ENCODE measurements at places on chromosomes 13 and 19.

GRCh38 chr13:99486996-99487395 lies 14.3 kb upstream of the TM9SF2 start:
- no peak for DNase-seq

- DNase-seq = no peak
These were observed 102.6 kb upstream of the TSHZ3 start for GRCh38 chr19:31451686-31452330.

GRCh38 chr19:36489920-36490415 lies 607 bp upstream of the ZNF566 start:
- DNase-seq = peak; percentile 75

DNA sequence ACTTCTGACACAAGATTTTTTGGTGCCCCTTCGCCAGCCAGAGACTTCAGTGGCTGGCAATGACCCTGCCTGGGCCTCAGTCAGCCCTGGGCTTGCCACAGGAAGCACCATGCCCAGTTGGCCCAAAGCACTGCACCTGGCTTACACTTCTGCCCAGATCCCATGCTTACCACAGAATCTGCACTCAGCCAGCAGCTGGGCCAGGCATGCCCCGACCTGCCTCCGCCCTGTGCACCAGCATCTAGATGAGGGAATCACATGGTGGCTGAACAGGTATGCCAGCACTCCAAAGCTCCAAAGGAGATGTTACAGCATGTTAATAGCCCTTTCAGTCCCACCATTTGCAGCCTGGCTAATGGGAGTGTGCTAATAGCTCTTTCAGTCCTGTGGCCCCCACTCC lies 690.9 kb downstream of the SLITRK6 start:
- no peak for DNase-seq

GRCh38 chr19:49829721-49830120 lies 11.6 kb downstream of the MED25 start:
- no peak for DNase-seq

DNA sequence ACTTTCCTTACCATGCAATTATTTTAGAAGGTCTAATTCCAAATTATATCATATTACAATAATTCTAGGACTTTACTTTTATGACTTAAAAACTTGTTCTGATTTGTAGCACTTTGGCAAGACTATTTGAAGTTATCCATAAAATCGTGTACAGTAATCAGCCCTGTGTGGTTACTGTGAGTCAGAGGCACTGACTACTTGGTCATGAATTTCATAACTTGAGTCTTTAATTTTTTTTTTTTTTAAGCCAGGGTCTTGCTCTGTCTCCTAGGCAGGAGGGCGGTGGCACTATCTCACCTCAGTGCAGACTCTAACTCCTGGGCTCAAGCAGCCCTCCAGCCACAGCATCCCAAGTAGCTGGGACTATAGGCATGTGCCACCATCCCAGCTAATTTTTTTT lies 1319.2 kb upstream of the SLC10A2 start:
- peak; percentile 35 for DNase-seq

GRCh38 chr13:25971047-25971446 lies 80.8 kb downstream of the SHISA2 start:
- DNase-seq = no peak

DNA sequence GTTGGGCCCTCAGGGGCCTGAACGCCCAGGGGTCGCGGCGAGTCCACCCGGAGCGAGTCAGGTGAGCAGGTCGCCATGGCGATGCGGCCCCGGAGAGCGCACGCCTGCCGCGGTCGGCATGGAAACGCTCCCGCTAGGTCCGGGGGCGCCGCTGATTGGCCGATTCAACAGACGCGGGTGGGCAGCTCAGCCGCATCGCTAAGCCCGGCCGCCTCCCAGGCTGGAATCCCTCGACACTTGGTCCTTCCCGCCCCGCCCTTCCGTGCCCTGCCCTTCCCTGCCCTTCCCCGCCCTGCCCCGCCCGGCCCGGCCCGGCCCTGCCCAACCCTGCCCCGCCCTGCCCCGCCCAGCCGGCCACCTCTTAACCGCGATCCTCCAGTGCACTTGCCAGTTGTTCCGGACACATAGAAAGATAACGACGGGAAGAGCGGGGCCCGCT lies at the start of gene CCNA1:
TSS of gene CCNA1 (plus strand) at position 390 of the 439 bp plus-strand sequence. CDS start 562 bp downstream, outside the sequence.
- no peak for DNase-seq

- no peak for DNase-seq
These were observed 31.3 kb downstream of the SERPINE3 start for GRCh38 chr13:51370811-51371210.

GRCh38 chr13:59279576-59279975 lies 884.2 kb downstream of the DIAPH3 start:
- no peak for DNase-seq

GRCh38 chr13:114099191-114099590 lies 33.2 kb downstream of the RASA3 start:
- DNase-seq = peak; percentile 55

- no peak for DNase-seq
These were observed 7.8 kb downstream of the HNRNPM start for GRCh38 chr19:8452446-8453123.

DNA sequence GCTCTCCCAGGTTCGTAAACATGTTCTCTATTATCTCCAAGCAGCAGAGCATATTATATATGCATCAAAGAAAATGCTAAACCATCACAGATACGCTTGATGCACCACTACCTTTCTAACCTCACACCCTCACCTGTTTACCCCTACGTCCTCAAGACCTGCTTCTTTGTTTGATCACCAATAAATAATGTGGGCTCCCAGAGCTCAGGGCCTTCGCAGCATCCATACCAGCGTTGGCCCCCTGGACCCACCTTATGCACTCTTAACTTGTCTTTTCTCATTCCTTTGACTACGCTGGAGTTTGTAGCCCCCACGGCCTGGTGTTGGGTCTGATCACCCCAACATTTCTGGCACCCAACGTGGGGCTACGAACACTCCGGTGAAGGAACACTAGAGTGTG lies 10.0 kb upstream of the ZNF443 start:
- DNase-seq = no peak

GRCh38 chr13:43574605-43575004 lies 212.2 kb downstream of the ENOX1 start:
- DNase-seq = no peak

DNA sequence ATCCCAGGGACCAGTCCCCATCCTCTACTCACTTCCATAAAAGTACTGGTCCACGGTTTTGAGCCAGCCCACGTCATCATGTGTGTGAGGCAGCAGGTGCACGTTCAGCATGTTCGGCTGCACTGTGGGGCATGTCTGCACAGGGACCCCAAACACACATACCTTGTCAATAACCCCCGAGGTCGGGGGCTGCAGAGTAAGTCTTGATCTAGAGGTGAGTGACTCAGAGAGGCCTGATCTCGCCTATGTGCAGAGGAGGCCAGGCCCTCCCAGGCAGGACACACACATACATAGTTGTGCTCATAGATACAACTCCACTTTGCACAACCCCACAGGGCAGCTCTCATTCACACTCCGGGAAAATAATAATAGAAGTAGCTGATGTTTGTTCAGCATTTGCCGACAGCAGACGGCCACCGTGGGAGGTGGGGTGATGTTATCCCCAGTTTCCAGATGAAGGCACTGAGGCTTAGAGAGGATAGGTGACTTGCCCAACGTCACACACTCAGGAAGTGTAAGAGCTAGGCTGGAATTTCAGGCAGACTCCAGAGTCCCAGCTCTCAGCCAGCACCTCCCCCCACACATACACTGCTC lies 774 bp downstream of the MAN2B1 start:
- DNase-seq = no peak

GRCh38 chr19:38194061-38194701 lies 29.8 kb downstream of the DPF1 start:
- DNase-seq = peak; percentile 2

DNA sequence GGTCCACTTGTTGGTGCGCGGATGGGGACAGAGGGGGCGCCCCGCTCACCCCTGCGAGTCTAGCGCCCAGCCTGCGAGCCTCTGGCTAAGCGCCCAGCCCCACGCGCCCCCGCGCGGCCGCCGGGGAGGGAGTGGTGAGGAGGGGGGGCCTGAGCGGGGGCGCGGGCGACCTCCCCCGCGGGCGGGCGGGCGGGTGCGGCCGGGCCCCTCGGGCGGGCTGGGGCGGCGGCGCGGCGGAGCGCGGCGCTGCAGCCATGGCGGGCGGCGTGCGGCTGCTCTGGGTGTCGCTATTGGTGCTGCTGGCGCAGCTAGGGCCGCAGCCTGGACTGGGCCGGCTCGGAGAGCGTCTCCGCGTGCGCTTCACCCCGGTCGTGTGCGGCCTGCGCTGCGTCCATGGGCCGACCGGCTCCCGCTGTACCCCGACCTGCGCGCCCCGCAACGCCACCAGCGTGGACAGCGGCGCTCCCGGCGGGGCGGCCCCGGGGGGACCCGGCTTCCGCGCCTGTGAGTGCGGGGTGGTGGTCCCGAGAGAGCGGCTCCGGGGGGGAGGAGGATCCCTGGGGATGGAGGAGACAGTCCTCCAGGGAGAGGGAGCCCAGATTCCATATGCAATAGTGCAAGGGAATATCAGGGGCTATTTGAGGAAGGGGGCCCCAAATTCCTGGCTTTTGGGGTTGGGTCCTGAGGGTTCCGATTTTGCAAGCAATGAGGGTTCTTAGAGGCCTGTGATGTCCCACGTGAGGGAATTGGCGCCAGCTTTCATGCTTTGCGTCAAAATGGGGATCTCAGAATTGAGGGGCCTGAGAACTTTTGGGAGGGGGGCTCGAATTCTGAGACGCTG lies at the start of gene LTBP4:
TSS of gene LTBP4 (plus strand) at position 236 of the 841 bp plus-strand sequence. CDS start at position 255, 19 bp downstream.
- no peak for DNase-seq

DNA sequence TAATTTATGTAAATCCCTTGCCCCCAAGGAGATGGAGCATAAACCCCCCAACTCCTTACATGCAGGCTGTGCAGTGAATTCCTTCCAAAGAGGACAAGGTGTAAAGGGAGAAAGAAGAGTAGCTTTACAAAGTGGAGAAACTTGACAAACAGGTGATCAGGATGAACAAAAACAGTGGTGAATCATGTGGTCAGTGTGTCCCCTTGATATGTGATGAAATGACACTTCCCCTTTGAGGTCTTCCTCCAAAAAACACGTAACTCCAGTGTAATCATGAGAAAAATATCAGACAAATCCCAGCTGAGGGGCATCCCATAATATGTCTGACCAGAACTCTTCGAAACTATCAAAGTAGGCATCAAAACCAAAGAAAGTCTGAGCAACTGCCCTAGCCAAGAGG lies 29.5 kb upstream of the AKT2 start:
- no peak for DNase-seq

GRCh38 chr13:20165417-20166257 lies 4.8 kb upstream of the GJA3 start:
- no peak for DNase-seq

Measured in kidney glomerular epithelial cell (primary cell).